GF-D8 (cell line): ENCODE measurements at places on chromosomes 2 and 18.
A peak's percentile ranks its signal among the peaks of the same experiment; 100 is the strongest.

GRCh38 chr2:16279201-16279570, 338.8 kb downstream of the MYCN start:
- DNase-seq: no peak

DNA sequence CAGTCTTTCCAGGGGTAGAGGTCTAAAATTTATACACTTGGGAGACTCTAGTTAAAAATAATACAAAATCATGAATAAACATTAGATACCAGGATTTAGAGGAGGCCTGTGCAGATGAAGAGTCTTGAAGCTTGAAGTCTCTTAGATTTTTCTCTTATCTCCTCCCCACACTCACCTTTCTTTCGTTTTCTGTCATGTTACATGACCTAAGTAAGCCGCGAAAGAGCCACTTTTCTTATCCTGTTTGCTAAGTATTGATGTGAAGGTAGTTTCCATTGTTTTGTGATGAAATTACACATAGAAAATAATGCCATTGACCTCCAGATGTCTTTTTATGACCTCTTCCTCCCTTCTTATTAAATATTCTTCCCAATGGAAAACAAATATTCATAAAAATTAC, 367.8 kb downstream of the LRRTM1 start:
- DNase-seq: no peak

DNA sequence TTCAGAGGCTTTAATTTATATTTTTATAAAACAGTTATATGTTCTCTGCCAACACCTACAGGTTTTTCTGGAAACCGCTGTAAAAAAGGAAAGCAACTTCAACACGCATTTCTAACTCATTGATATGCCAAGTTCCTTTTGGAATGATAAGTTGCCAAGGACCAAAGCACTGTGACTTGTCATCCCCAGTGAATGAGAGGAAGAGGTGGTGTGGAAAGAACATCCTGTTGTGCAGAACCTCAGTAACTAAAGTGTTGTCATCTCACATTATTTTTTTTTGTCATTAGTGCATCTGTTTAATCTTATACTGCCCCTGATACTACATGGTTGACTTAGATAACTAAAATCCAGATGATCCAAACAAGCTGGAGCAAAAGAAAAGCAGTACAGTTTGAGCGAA, 96.0 kb upstream of the NEUROD1 start:
- DNase-seq: no peak

GRCh38 chr2:27262379-27263286, at the start of gene SLC30A3:
SLC30A3 (minus strand) TSS chr2:27263047; CDS start chr2:27262906, 141 bp downstream.
- no peak for DNase-seq

DNA sequence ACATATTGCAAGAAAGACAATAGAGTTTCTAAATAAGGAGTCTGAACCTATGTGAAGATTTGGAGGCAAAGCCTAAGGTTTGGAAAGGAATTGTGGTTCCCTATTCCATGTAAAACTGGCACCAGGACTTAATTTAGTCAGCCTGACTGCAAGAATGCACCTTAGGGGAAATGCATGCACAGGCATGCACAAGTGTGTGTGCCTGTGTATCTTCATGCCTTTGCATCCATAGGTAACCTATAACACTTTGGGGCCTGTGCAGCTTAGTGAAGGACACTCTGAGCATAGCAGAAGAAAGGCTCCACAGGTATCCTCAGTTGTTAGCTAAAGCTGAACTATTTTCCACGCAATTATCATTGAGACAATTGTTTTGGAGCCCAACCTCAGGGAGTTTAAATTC, 73.4 kb downstream of the RPRM start:
- DNase-seq: no peak

DNA sequence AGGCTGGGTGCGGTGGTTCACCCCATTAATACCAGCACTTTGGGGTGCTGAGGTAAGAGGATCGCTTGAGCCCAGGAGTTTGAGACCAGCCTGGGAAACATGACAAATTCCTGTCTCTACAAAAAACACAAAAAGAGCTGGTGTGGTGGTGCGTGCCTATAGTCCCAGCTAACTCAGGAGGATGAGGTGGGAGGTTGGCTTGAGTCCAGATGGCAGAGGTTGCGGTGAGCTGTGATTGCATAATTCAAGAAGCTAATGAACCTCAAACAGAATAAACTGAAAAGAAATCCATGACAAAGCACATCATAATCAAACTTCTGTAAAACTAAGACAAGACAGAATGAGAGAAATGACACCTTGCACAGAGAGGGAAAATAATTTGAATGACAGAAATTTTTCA, 54.8 kb downstream of the SEMA4F start:
- peak; percentile 3 for DNase-seq

DNA sequence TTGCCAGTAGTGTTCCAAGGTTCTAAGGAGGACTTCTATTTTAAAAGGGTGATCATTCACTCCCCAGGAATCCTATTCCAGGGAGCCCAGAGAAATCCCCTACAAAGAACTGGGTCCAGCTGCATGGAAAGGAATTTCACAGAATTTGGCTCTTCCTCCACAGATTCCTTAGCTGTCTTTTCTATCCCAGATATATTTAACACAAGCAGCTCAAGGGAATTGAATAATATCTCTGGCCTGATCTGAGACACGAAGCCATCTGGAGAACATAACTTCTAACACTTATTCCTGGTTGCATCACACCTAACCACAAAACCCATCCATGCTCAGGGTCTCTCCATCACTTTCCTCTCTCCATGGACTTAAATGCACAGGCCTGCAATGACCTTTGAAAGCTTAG, 306.7 kb upstream of the ACVR2A start:
- DNase-seq: no peak

GRCh38 chr2:216008387-216008786, 5.0 kb downstream of the MREG start:
- no peak for DNase-seq

DNA sequence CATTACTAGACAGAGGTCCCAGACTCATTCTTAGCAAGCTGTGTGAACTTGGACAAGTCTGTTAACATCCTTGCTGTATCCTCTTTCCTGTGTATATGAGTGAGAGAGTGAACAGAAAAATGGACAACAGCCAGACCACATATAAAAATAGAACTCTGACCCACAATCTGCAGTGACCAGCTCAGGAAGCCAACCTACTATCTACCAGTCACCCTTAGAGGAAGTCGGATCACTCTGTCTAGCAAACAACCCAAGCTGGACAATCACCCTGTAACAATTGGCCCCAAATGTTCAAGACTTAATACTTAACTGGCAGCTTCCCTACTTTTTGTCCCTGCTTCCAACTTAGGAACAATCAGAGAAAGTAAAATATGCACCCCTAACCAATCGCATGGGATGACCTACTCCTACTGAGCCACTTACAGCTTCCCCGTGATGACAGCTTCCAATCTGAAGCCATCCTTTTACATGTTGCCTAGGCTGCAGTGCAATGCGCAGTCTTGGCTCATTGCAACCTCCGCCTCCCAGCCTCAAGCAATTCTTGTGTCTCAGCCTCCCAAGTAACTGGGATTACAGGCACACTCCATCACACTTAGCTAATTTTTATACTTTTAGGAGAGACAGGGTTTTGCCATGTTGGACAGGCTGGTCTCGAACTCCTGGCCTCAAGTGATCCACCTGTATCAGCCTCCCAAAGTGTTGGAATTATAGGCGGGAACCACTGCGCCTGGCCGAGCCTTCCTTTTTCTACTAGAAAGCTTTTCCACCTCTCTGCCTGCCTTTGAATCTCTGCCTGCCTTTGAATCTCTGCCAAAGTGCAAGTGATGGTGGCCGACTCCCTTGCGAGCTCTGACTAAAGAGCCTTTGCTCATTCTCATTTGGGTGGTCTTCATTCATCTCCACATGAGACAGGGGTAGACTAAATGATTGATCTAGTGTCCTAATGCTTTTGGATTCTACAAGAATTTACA, 158.3 kb upstream of the NDUFV2 start:
- DNase-seq: no peak

DNA sequence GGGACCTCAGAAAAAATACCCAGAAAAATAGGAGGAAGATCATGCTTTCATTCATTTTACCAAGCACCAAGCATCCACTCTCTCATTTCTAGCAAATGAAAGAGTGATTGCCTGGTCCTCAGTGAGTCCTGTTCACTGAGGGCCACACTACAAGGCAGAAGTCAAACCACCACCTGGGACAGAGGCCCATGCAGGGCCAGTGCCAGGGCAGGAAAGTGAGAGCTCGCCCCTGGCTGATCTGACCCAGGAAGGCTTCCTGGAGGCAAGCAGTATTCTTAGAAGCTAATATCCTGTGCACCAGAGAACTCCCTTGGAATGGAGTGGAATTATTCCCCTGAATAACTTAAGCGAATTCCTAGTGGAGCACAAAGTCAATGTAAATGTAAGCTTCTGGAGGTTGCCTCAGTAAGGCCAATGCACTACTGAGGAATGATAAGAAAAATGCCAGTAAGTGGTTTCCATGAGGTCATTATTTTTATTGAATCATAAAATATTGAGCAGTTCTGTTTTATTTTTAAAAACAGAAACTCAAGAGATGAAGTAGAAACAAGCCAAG, 191.6 kb upstream of the ID2 start:
- no peak for DNase-seq

GRCh38 chr2:120747706-120748105, 12.0 kb downstream of the GLI2 start:
- DNase-seq: no peak
